ENCODE measurements at places on chromosomes 5 and 9. TPM values are rescaled to one million over a fixed set of nuclear protein-coding genes. Genes with fewer than 3 reads are reported as not detected.

PCDHB11 gene
- total RNA-seq, result 0.58 TPM

- DNase-seq, result no peak
These were observed 13.0 kb upstream of the RASGEF1C start for GRCh38 chr5:180222056-180222455.

GRCh38 chr9:109739760-109740159 lies 40.2 kb upstream of the PALM2AKAP2 start:
- no peak for DNase-seq

CCDC192 gene
- not detected for total RNA-seq

DNA sequence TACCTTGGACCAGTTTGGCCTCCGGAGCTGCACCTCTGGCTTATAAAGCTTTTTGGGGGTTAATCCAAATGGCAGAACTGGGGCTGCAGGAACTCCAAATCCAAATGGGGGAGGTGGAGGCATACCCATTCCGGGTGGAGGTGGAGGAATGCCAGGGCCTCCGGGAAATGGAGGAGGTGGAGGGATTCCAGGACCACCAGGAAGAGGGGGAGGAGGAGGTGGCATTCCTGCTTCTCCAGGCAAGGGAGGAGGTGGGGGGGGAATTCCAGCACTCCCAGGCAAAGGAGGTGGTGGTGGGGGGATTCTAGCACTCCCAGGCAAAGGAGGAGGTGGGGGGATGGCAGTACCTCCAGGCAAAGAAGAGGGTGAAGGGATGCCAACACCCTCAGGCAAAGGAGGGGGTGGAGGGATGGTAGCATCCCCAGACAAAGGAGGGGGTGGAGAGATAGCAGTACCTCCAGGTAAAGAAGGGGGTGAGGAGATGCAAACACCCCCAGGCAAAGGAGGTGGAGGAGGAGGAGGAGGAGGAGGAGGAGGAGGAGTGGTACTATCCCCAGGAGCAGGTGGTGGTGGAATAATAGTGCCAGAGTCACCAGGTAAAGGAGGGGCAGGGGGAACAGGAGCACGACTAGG lies 45.2 kb downstream of the DIAPH1 start:
- no peak for DNase-seq

GRCh38 chr5:103340717-103341388 lies 82.3 kb downstream of the MACIR start:
- DNase-seq, result no peak
